ENCODE measurements at places on chromosomes 1 and 21. TPM values are rescaled to one million over a fixed set of nuclear protein-coding genes. Genes with fewer than 3 reads are reported as not detected.

LDLRAD2 gene
- not detected for total RNA-seq

- no peak overlapping the region for H3K27ac ChIP-seq
- H3K36me3 ChIP-seq, result no peaks in the 10 kb centered on the region
- no peak for DNase-seq
Observed at GRCh38 chr1:47964636-47965035, 32.5 kb downstream of the TRABD2B start.

- DNase-seq, result no peak
- H3K36me3 ChIP-seq, result no peaks in the 10 kb centered on the region
- no peaks in the 10 kb centered on the region for H3K4me1 ChIP-seq
- H3K27me3 ChIP-seq, result no peaks in the 10 kb centered on the region
- H3K4me3 ChIP-seq, result no peak overlapping the region
Observed at GRCh38 chr1:215023155-215023832, 59.2 kb upstream of the KCNK2 start.

DNA sequence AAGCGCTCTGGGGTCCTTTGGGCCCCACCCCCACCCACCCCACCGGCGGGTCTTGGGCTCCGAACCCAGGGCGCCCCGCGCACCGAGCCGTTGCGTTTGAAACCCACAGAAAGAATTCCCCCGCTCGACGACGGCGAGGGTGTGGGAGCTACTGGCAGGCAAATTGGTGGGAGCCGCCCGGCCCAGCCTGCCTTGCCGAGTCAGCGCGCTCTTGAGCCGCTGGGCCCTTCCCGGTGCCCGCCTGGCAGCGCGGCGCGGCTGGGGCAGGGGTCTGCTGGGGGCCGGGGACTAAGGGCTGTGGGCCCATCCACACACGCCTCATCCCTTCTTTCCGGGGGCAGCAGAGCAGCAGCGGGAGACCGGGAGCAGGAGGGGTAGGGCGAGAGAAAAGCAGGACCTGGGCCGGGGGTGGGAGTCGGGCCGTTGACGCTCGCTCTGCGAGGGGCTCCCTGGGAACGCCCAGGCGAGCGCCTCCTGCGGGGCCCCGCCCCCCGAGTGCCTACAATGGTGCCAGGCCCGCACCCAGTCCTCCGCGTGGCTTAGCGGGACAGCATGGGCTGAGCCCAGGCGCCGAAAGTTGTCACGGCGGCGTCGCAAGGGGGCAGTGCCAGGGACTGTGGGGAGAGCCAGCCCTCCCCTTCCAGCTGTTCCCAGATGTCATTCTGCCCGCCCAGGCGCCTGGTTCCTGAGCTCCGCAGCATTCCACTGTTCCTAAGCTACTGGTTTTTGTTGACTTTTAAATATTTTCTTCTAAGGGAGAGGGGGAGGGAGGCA is at the start of gene C1orf94:
Gene C1orf94, plus strand, starts transcription at position 78 of the 774 bp plus-strand sequence. CDS start 883 bp downstream, outside the sequence.
- no peaks in the 10 kb centered on the region for H3K36me3 ChIP-seq
- H3K4me1 ChIP-seq, result no peaks in the 10 kb centered on the region
- H3K4me3 ChIP-seq, result no peak within 1 kb of the TSS
- H3K27ac ChIP-seq, result no peak within 1 kb of the TSS

DNA sequence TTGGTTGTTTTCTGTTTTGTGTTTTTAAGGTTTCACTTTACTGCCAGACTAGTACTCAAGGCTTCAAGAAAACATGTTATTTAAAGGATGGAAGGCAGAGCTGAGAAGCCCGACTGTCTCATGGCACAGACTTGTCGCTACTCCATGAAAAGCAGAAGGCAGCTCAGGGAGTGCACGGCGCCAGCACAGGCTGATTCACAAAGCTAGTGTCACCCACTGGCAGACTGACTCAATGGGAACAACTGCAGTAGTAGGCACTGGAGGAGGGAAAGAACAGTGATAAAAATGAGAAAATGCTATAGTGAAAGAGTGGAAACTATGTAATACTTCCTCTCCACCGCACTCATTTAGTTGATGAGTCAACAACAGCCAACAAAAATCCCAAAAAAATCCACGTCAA is 14.7 kb downstream of the HSF2BP start:
- no peak overlapping the region for H3K27ac ChIP-seq
- H3K27me3 ChIP-seq, result peaks cover 12% of the 10 kb centered on the region
- no peak for DNase-seq
- no peaks in the 10 kb centered on the region for H3K36me3 ChIP-seq

Data from activated CD4-positive, alpha-beta memory T cell treated with anti-CD3 and anti-CD28 coated beads, Interleukin-2, amount 10 ng/mL, durations not matched to agents 7 days and 5 days (primary cell).